ENCODE measurements at places on chromosomes 11 and 22. TPM values are rescaled to one million over a fixed set of nuclear protein-coding genes. Genes with fewer than 3 reads are reported as not detected.

GRCh38 chr22:48952256-48953102, 875.2 kb downstream of the BRD1 start:
- DNase-seq, result no peak

GRCh38 chr22:48980409-48980808, 847.3 kb downstream of the BRD1 start:
- no peak for DNase-seq

DNA sequence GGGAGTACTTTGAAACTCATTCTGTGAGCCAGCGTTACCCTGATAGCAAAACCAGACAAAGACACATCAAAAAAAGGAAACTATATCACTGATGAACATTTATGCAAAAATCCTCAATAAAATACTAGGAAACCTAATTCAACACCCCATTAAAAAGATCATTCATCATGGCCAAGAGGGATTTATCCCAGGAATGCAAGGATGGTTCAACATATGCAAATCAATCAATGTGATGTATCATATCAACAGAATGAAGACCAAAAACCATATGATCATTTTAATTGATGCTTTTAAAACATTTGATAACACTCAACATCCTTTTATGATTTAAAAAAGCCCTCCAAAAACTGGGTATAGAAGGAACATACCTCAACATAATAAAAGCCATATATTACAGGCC, 19.8 kb downstream of the RRP8 start:
- no peak for DNase-seq

DNA sequence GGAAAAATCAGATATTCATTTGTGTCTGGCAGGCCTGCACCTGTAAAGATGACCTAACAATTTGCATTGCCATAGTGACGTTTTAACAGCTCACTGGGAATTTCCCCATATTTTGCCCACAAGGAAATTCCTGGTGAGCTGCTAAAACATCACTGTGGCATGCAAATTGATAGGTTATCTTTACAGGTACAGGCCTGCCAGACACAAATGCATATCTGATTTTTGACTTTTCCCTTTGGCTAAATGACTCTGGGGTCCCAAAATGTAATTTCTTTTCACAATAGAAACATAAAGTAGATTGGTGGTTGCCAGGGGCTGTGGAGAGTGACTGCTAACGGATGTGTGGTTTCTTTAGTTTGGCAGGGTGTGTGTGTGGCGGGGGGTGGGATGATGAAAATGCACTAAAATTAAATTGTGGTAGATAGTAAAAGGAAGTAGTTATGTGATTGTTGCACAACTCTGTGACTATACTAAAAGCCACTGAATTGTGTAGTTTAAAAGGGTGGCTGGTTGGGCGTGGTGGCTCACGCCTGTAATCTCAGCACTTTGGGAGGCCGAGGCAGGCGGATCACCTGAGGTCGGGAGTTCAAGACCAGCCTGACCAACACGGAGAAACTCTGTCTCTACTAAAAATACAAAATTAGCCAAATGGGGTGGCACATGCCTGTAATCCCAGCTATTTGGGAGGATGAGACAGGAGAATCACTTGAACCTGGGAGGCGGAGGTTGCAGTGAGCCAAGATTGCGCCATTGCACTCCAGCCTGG, 18.5 kb upstream of the FEZ1 start:
- DNase-seq, result peak; percentile 36

DNA sequence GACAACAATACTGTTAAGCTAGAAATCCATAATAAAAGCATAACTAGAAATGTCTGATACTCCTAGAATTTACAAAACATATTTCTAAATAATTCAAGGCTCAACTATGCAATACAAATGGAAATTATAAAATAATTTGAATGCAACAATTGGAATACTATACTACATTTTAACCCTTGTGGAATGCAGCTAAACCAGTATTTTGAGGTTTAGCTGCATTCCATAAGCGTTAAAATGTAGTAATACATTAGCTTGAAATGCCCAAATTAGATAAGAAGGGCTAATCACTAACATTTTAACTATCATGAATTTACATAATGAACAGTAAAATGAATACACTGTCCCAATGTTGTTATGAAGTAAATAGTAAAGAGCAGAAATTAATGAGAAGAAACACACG, 617.2 kb upstream of the CHORDC1 start:
- DNase-seq, result no peak

- DNase-seq, result no peak
Observed at GRCh38 chr11:72139500-72139899, 4.0 kb downstream of the FOLR3 start.

DNA sequence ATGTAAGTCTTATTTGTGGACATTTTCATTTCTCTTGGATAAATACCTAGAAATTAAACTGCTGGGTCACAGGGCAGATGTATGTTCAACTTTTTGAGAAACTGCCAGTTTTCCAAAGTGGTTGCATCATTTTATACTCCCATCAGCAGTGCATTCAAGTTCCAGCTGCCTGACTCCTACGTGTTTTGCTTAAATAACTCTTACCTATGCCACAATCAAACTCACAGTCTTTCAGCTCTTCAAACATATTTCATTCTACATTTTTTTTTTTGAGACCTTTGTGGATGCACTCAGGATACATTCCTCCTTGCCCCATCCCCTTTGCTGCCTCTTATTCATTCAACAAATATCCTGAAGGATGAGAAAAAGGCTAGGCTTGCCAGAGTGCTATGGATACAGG, 9.2 kb downstream of the TCF20 start:
- peak; percentile 50 for DNase-seq

DNA sequence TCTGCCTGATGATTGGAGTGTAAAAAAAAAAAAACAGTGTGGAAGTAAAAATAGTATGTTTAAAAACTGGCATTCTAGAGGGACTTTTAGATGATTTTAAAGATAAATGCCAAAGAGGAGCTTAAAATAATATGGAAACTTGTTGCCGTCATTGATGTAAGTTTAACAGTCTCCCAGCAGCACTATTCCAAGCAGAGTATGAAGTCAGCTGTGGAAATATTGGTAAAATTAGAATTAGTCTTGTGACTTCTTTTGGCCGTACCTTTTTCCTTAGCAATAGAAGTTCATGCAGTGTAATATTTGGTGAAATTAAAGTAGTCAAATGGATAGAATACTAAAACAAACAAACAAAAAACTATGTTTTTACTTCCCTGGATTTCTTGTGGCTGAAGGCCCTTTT, 134.9 kb downstream of the METTL15 start:
- peak; percentile 26 for DNase-seq

DNA sequence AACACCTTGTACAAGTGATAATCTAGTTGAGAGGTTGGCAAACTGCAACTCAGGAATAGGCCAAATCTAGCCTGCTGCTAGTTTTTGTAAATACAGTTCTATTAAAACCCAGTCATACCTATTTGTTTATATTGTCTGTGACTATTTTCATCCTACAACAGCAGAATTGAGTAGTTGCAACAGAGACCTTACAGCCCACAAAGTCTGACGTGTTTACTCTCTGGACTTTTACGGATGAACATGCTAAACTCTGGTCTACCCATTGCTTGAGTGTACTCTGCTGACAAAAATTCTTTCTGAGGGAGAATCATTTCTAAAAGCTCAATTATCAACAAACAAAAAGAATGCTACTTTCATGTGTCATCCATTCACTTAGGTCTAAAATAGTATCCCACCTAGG, 287.0 kb downstream of the DYNC2H1 start:
- peak; percentile 46 for DNase-seq

- DNase-seq, result peak; percentile 13
Observed at GRCh38 chr11:8871962-8872361, 39.0 kb upstream of the AKIP1 start.

Gene PKDREJ
- total RNA-seq, result not detected

Gene INS
- total RNA-seq, result not detected

Gene GLYAT
- not detected for total RNA-seq

Gene CRYBB2
- total RNA-seq, result not detected

Gene GRAP2
- not detected for total RNA-seq

Gene ZNF280B
- 0.11 TPM for total RNA-seq

Gene ROM1
- total RNA-seq, result 3.4 TPM

Gene VSTM5
- total RNA-seq, result not detected

Gene ME3
- 10.9 TPM for total RNA-seq

Gene TTC36
- total RNA-seq, result 1.1 TPM
